Neural progenitor cell (in vitro differentiated cells): ENCODE measurements at places on chromosomes 5 and 9. TPM values are rescaled to one million over a fixed set of nuclear protein-coding genes. Genes with fewer than 3 reads are reported as not detected.

GRCh38 chr5:154311362-154311761, 120.8 kb downstream of the GALNT10 start:
- no peak overlapping the region for H3K27ac ChIP-seq
- no peak overlapping the region for H3K4me3 ChIP-seq
- no peaks in the 10 kb centered on the region for H3K27me3 ChIP-seq
- no peaks in the 10 kb centered on the region for H3K36me3 ChIP-seq
- no peak for DNase-seq

Gene PCDHGA11
- total RNA-seq = 9.5 and 13.3 TPM in 2 replicates

Gene MARCOL
- not detected in 2 replicates for total RNA-seq

GRCh38 chr5:155689406-155689805, 637.6 kb upstream of the SGCD start:
- H3K27me3 ChIP-seq = no peaks in the 10 kb centered on the region
- peaks cover 12% of the 10 kb centered on the region for H3K4me1 ChIP-seq
- no peak overlapping the region for H3K27ac ChIP-seq
- H3K36me3 ChIP-seq = no peaks in the 10 kb centered on the region
- peak; percentile 62 for DNase-seq
- H3K4me3 ChIP-seq = no peak overlapping the region

DNA sequence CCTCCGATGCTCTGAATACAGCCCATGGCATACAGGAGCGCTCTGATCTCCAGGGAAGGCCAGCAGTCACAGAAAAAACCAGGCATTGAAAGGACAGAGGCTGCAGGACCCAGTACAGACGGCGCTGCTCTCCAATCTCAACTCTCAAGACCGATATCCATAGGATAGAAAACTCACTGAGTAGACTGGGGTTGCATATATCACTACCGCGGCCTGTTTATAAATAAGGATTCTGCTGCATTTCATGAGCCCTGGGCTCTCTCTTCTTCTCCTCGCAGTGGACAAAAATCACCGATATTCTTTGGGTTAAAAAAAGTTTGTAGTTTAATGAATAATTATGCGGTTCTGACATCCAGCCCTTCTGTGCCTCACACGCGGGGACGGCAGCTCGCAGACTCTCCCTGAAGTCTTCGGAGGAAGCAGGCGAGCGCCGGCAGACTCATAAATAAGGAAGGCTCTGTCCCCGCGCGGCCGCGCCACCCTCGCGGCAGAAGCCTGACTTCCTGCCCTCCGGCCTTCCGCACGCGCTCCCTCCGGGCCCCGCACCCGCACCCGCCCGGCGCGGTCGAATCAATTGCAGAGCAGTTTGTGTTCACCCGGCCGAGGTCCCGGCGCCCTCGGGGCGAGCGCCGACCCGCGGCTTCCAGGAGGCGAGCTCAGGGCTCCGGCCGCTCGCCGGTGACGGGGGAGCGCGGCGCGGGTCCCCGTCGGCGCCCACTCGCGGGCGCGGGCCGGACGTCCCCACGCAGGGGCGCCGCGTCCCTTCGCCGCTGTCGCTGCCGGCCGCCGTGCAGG, at the start of gene FAM78A:
FAM78A (minus strand) TSS at position 417 of the 795 bp plus-strand sequence; CDS start at position 86, 331 bp downstream.
- H3K36me3 ChIP-seq = no peaks in the 10 kb centered on the region
- peak within 1 kb of the TSS; percentile 81 for H3K4me3 ChIP-seq
- peaks cover 49% of the 10 kb centered on the region for H3K27me3 ChIP-seq
- DNase-seq = peak; percentile 63
